Stimulated activated effector memory CD8-positive, alpha-beta T cell treated with anti-CD3 and anti-CD28 coated beads, Interleukin-12 subunit alpha, Interleukin-12 subunit beta, amount 100 ng/mL, for 72 hours (primary cell): ENCODE measurements at places on chromosomes 16 and 17.

DNA sequence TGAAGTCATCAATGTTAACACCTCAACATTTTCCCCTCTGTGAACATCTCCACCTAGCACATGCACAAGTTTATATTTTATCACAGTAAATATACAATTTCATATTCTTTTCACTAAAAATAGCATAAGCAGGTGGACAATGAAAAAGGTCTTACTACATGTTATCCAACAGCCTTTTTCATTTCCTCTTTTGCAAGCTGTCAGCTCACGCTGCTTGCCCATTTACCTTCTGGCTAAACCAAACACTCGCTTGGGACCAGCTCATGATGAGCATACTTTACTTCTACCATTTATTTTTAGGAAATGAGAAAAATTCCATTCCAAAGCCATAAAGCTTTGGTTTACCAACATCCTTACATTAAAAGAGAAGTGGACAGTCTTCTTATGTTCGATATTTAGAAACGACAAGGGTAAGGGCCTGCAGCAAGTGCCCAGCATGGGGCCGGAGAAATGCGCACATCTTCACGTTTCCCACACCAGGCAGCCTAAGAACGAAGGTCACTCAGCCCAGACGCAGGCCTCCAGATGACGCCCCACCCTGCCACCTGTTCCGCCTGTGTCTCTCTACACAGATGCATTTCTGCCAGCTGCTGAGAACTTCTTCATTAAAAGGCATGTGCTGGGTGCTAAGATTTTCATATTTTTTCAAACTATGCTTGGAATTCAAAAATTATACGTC, 13.9 kb downstream of the SNN start:
- no peak for DNase-seq

DNA sequence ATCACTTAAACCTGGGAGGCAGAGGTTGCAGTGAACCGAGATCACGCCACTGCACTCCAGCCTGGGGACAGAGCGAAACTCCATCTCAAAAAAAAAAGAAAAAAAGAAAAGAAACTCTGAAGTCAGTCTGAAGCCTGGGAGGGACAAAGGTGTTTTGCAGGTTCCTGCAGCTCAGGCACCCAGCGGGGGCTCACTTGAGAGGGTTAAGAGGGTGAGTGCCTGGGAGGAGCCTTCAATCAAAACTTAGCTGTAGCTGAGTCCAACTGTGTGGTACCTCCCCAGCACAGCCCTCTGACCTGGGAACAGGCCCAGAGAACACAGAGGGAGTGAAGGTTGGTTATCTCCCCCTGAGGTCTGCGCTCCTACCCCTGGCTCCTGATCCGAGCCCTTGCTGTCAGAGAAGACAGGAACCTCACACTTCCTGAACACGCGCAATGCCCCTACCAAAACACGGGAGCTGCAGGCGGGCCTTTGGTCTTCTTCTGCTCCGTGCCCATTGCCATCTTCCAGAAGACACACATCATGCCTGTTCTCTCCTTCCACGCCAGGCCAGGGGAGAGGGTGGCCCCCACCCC, 20.4 kb upstream of the ZC3H18 start:
- no peak for DNase-seq

DNA sequence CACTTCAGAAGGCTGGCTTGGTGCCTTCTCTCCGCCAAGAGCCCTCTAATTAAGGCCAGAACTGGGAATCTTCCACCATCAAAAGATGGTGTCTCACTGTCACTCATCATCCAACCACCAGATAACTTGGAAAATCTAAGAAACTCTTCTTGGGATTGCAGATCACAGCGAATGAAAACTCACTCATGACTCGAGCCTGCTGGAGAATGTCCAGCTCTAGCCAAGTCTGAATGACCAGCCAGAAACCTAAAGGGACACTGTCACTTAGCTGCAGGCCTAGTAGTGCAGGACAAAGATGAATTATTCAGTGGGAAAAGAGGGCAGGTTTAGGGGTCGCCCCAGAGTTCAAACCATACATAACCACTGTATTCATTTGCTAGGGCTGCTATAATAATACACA, 107.8 kb downstream of the XYLT1 start:
- no peak for DNase-seq

DNA sequence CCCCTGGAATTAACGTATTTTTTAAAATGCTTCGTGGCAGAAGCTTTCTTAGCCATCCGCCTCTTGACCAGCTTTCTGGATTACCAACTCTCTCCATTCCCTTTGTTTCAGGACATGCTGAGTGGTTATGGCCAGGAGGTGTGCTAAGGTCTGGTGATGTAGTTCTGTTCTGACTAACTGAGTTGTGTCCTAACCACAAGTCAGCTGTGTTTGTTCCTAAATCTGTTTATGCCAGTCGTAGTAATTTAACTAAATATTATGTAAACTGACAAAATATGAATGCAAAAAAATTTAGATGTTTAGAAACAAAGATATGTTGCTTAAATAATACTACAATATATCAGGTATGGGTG, 61.6 kb downstream of the MRTFB start:
- no peak for DNase-seq
